NCI-H774 (cell line): ENCODE measurements at places on chromosomes 7 and 10.

DNA sequence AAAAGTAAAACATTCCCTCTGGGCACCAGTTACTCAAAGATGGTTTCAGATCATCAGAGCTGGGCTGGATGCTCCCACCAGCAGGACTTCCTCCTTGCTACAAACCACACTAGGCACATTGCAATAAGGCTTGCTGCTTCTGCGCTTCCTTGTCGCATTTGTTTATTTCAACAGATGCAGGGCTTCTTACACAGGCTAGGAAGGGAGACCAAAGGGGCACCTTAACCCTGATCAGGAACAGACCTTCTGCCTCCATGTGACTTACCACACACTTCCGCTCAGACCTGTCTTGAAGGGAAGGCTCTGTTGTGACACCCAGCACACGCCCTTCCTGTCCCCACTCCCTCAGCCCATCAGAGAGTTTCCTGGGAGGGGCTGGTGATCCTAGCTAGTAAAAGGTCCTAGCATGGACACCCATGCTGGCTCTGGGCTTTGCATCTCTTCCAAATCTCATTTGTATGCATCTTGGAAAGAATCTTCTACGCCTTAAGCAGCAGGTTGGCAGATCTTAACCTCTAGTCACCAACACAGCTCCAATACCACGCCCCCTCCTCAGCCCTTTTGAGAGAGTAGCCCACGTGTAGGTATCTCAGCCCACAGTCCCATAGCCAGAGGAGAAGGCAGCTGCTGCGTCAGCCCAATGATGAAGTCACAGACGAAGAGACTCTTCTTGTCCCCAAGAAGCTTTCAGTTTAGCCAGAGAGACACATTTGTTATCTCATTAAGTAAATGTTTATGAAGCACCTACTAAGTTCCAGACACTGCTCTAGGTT lies 47.1 kb upstream of the SVIL start:
- DNase-seq: no peak

- DNase-seq: no peak
Measured at GRCh38 chr10:88027570-88027969, 164.1 kb downstream of the PTEN start.

DNA sequence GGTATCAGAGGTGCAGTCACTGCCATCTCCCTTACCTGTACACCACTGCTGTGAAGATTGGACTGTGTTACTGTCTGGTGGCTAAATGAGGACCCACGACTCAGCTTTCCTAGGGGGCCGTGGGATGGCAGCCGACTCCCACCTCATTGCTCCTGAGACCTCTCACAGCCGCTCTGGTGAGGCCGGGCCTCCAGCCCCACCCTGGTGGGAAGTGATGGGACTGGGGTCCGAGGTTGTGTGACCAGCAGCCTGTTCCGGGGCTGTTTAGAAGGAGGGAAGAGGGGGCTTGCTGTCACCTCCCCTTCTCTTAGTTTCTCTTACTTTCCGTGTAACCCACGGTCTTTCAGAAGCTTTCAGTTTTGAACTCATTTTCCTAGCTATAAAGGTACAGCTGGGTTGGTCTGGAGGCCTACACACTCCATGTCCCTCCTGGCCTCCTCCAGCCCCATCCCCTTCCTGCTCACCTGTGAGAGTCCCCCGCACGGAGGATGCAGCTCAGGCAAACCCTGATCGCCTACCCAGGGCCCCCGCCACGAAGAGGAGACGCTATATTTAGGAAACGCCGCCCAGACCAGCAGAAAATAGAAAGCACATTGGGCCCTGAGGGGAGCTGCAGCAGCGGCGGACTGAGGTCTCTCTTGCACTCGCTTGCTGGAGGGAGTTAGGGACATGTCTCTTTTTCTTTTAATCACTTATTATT lies 4.6 kb downstream of the EMX2 start:
- no peak for DNase-seq

GRCh38 chr7:50321487-50322067 lies 17.1 kb downstream of the IKZF1 start:
- no peak for DNase-seq

GRCh38 chr7:132776048-132776620 lies 199.9 kb upstream of the PLXNA4 start:
- no peak for DNase-seq

DNA sequence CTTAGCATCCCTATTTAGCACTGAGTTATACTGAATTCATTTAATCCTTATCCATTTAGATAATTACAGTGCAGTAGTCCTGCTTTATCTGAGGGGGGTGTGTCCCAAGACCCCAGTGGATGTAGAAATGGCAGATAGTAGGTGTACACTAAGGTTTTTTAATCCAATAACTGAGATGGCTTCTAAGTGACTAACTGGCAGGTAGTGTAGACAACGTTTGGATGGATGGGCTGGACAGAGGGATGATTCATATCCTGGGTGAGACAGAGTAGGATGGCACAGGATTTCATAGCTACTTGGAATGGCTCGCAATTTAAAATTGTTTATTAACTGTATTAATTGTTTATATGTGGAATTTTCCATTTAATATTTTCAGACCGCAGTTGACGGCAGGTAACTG lies 295.6 kb downstream of the CCDC3 start:
- no peak for DNase-seq

GRCh38 chr7:40213291-40213690 lies 78.5 kb downstream of the SUGCT start:
- no peak for DNase-seq

- no peak for DNase-seq
Measured at GRCh38 chr7:133015888-133016287, 66.0 kb downstream of the CHCHD3 start.

DNA sequence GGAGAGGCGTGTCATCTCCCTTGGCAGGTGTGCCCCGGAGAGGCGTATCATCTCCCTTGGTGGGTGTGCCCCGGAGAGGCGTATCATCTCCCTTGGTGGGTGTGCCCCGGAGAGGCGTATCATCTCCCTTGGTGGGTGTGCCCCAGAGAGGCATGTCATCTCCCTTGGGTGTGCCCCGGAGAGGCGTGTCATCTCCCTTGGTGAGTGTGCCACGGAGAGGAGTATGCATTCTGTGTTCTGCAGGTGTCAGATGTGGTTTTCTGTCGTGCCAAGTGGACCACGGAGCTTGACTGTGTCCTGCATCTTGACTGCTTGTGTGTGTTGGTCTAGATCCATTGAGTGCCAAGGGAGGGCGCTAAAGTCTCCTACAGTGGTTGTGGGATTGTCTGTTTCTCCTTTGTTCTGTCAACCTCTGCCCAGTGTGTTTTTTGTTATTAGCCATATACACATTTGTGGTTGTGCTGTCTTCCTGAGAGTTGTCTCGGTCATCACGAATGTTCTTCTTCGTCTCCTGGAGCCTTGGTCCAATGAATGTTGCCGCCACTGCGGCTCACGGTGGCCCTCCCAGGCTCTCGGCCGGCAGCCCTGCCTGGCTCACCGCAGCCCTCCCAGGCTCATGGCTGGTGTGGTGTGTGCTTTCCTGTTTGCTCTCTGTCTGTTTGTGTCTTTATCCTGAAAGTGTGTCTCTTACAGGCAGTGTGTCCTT lies 96.8 kb downstream of the INPP5A start:
- no peak for DNase-seq

- no peak for DNase-seq
Measured at GRCh38 chr7:132828502-132828901, 252.2 kb upstream of the PLXNA4 start.

DNA sequence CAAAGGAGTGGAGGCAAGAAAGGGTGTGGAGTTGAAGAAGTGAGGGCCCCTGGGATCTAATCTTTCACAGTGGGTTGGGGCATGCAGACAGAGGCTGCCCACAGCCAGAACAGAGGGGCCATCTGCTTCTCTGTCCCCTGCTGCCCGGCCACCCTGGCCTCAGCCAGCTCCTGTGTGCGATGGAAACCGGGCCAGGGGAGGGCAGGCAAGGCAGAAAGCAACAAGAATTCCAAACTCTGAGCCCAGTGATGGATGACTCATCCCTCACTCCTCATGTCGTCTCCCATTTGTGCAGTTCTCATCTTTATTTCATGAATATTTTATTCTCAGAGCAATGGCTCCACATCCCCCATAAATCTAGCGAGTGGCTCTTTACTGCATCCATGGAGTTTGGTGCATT lies 757.1 kb downstream of the GRID1 start:
- no peak for DNase-seq

DNA sequence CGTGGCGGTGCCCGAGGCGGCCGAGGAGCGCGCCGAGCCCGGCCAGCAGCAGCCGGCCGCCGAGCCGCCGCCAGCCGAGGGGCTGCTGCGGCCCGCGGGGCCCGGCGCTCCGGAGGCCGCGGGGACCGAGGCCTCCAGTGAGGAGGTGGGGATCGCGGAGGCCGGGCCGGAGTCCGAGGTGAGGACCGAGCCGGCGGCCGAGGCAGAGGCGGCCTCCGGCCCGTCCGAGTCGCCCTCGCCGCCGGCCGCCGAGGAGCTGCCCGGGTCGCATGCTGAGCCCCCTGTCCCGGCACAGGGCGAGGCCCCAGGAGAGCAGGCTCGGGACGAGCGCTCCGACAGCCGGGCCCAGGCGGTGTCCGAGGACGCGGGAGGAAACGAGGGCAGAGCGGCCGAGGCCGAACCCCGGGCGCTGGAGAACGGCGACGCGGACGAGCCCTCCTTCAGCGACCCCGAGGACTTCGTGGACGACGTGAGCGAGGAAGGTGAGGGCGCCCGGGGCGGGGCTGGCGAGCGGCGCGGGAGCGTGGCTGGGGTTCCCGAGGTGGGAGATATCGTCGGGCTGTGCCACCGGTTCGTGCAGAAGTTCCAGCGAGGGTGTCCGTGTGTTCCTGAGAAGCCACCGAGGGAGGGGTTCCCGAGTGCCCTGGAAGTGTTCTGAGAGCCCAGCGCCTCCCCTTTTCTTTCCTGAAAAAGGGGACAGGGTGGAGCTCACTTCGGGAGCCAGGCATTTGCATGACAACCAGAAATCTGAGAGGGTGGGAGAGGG lies 495 bp downstream of the EIF3B start:
- no peak for DNase-seq

GRCh38 chr10:14507176-14507575 lies 176.5 kb upstream of the FRMD4A start:
- peak; percentile 88 for DNase-seq

GRCh38 chr7:84190016-84190705 lies 4.4 kb downstream of the SEMA3A start:
- DNase-seq: no peak

GRCh38 chr10:114688786-114689185 lies 30.7 kb upstream of the ABLIM1 start:
- DNase-seq: no peak

- DNase-seq: no peak
Measured at GRCh38 chr10:90394311-90394710, 463.5 kb downstream of the HTR7 start.

DNA sequence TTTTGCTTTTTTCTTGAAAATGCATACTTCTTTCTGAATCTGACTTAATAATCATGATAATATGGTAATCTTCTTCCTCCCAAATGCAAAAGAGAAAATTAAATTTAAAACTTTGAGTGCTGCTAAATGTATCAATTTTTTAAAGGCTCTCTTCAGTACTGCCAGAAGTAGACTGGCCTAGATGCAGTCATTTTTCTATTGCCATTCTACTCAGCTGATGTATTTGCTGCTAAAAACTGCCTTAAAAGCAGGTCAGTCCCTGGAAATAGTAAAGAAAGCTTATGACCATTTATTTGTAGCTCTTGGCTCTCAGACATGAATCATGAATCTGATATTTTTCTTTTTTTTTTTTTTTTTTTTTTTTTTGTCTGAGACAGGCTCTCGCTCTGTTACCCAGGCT lies 28.5 kb downstream of the NAPEPLD start:
- DNase-seq: no peak

DNA sequence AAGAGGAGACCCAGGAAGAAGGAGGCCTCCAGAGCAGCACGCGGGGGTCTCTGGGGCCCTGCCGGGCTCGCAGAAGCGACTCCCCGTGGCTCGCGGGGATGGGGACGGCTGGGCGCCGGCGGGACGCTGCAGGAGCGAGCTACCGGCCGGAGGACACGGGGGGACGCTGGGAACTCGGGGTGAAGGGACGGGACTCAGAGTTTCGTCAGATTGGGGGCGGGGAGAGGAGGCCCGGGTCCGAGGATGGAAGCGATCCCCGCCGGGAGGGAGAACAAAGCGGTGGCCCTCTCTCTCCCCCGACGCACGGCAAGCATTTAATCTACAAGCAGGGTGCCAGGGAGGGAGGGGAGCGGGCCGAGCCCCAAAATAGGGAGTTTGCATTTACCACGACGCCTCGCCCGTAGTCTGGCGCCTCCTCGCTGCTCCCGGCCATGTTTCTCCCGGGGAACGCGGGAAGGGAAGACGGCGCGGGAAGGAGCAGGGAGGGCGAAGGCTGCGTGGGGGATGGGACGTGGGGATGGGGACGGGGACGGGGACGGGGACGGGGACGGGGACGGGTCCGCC lies at the start of gene PRTFDC1:
TSS of gene PRTFDC1 (minus strand) at position 464 of the 564 bp plus-strand sequence. CDS start at position 433, 31 bp downstream.
- no peak for DNase-seq

- no peak for DNase-seq
Measured at GRCh38 chr10:102888048-102888447, 18.8 kb downstream of the AS3MT start.

GRCh38 chr10:90966146-90966545 lies 45.3 kb upstream of the ANKRD1 start:
- DNase-seq: no peak

DNA sequence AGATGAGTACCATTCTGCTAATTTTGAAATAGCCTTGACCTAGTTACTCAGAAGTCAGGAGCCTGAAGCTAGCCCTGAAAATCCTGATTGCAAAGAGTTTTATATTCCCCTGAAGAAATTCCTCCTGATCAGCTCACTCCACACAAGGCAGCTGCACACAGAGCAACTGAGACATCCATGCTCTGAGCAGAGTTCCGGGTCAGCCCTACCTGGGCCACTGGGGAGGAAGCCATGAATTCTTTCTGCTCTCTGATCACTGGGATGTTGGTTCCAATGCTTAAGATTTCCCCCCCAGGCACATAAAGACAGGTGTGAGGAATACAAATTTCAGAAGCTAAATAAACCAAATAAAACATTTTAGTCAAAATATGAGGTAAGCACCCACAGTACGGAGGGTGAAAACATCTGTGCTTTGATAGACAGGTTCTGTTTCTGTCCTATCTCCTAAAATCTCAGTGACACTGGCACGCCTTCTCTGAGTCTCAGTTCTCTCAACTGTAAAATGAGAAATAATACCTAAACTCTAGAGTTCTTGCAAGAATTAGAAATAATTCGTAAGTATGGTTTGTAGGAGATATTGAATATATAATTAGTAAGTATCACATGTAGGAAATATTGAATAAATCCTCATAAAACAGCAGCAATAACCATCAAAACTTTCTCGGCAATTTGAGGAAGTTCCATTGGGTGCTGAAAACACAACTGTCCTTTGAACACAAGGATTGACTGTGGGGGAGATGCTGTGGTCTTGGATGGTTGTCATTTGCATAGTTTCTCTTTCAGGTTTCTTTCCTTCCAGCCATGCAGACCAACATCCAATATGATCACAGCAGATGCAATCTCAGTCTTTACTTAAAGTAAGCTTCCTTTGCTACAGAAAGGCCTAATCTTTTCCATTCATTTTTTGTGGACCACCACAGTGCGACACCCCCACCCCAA lies 133.0 kb upstream of the TNS3 start:
- no peak for DNase-seq

DNA sequence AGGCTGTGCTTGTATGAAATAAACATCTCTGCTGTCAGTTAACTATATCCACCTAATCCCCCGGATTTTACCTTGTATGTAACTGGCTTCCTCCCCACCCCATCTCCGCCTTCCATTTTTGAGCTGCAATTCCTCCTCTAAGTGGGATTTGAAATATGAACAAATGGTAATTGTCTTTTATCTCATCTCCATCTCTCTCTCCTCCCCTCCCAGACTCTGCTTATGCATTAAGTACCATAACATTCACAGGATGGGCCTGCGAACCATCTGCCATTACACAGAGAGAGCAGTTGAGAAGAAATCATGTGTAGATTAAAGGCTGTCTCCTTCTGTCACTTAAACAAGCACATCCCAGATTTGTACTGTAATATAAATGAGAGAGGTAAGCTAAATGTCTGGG lies 1169.9 kb downstream of the TYW1 start:
- DNase-seq: no peak

GRCh38 chr7:70097645-70098044 lies 499.4 kb downstream of the AUTS2 start:
- no peak for DNase-seq
